ENCODE measurements at places on chromosomes 2 and 18.

DNA sequence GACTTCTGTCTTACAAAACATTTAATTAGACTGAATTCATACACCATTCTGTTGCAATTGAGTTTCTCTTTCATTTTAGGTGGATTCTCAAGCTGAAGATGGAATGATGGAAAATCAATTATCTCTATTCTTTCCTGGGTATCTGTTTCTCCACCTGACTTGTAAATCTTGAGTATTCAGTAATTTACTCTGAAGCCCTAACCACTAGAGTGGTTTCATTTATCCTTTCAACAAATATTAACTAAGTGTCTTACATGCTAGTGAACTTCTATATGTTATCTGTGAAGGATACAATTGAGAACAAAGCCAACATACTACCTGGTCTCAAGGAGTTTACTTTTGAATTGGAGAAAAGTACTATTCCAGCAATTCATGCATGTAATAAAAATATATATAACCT is 94.1 kb upstream of the ZNF804A start:
- DNase-seq: no peak

- no peak for DNase-seq
These were observed 105.9 kb upstream of the SNTG2 start for GRCh38 chr2:844715-845114.

DNA sequence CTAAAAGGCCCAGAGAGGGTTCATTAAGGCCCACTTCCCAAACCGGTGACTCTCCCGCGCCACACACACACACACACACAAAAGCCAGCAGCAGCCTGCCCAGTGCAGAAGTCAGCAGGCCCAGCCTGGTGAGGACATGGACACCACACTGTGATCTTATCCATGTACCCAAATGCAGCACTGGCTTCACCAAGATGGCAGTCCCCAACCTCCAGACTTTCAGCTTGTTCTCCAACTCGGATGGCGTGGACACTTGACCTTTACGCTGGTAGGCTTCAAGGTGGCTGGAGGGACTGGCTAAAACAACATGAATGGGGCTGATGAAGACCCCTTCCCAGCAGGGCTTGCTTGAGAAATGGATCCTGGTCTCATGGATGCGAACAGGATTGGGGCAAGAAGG is 50.4 kb downstream of the TNS1 start:
- DNase-seq: no peak

DNA sequence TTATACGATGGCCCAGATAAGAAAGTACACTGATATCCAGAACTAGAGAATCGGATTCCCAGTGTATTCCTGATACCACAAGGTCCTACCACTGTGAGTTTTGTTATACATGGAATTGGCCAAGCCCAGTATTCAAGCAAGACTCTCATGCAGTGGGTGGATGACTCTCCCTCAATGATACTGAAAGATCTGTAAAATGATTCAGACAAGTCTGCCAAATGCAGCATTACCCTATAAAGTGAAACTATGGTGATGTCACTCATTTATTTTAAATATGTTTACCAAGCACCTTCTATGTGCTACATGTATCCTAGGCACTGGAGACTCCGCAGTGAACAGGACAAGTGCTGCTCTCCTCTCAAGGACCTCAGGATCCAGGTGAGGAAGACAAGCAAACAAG is 22.6 kb downstream of the MYO5B start:
- no peak for DNase-seq

DNA sequence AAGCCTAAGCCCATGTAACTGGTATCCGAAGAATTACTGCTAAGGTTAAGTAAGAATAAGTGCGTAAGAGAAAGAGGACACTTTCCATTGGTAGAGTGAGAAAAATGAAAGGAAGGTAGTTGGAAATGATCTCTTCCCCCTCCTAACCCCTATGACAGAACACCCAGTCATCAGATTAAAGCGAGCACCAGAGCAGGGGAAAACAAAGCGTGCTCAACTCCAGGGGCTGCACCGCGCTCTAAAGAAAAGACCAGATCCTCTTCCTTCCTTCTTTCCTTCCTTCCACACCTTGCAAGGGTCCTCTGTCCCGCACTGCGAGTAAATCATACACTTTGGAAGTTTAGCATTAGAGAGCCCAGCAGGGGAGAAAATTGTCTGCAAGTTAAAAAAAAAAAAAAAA is 971 bp upstream of the CDH7 start:
- DNase-seq: no peak

DNA sequence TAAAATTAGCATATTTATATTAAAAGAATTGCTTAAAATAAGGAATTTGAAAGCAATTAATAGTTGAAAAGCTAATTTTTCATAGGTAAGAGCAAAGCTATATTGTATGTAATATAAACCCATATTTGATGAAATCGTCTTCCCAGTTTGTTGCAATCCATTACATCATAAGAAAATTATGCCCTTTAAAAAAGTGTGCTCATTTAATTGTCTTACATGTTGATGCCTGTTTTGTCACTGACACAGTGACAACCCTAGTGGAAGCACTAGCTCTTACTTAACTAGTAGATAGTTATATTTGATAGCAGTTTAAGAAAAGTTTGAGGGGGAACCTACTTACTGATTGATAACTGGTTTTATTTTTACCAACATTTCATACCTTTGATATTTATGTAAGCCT is 30.0 kb upstream of the IL18RAP start:
- DNase-seq: no peak

DNA sequence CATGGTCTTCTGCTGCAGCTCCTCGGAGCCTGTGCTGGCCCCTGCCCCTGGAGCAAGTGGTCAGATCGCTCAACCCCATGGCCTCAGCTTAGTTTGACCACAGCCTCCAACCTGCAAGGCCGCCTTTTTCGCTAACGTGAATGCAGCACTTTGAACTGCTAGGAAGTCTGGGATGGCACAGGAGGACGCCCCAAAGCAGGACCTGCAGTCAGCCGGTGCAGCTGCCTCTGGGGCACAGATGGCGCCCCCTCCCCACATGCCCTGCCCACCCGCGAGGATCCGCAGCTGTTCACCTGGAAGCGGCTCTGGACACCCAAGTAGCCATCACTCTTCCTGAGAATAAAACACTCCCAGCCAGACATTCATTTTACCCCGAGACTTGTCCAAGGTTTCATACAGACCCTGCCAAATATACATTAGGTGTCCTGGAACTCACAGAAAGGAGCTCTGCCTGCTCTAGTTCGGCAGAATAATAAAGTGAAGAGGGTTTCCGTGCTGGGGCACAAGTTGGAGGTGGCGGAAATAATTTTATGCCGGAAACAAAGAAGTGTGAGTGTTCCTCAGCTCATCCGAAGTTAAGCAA is 510.1 kb downstream of the EIPR1 start:
- DNase-seq: no peak

GRCh38 chr2:158194229-158194628 is 92.6 kb downstream of the UPP2 start:
- DNase-seq: no peak

Measured in T follicular helper cell (primary cell).